Right ventricle myocardium inferior (tissue), 1 donor: ENCODE measurements at places on chromosomes 5 and 9. TPM values are rescaled to one million over a fixed set of nuclear protein-coding genes. Genes with fewer than 3 reads are reported as not detected.
A peak's percentile ranks its signal among the peaks of the same experiment; 100 is the strongest.

- DNase-seq = no peak
Measured at GRCh38 chr5:79075646-79076426, 6.3 kb downstream of the BHMT2 start.

DNA sequence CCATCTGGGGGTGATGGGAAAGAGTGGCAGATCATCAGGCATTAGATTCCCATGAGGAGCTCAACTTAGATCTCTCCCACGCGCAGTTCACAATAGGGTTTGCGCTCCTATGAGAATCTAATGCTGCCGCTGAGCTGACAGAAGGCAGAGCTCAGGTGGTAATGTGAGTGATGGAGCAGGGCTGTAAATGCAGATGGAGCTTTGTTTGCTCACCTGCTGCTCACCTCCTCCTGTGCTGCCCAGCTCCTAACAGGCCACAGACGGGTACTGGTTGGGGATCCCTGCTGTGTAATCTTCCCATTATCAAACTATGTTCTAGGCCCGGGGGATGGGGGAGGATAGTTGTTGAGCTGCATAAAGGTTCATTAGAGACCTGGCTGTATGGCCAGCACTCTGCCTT, 58.4 kb downstream of the UGCG start:
- no peak for DNase-seq

DNA sequence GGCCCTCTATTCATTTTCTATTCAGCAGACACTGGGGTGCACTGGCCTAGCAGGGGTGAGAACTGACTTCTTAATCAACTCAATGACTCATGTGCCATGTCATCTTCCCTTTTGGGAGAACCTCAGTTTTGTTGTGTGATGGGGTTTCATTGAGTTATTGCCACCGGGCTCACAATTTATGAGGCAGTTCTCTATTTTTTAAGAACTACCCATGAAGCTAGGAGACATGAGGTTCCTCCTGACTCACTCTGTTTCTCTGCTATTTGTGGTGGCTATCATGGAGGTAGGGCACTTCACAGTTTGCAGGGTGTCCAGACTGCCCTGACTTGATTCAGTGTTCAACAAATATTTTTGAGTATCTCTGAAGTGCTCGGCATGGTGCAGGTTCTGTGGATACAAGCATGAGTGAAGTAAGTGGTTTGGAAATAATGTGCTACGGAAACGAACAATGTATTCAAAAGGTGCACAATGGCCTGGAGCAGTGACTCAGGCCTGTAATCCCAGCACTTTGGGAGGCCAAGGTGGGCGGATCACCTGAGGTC, 39.3 kb downstream of the SPARC start:
- DNase-seq = no peak

- DNase-seq = no peak
Measured at GRCh38 chr9:21966140-21966851, 27.9 kb downstream of the CDKN2A start.

Gene PCDHB8
- 2.2 TPM for total RNA-seq

Gene LMX1B
- 1.2 TPM for total RNA-seq

DNA sequence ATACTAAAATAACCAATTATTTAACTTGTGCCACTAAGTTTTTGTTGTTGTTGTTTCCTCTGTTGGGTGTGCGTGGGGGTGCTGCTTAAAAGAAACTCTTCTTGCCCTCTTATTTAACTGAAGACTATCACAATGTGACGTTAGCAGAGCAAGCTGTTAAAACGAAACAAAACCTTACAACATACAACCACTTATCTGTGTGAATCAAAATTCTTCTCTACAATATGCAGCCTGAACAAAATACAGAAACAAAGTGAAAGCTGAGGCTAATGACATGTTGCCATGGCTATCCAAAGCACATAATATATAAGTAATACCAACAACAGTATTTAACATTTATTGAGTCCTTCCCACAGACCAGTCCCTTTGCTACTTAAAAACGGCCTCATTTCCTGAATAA, 291.0 kb downstream of the FBXL17 start:
- no peak for DNase-seq

- peak; percentile 80 for DNase-seq
Measured at GRCh38 chr5:139561655-139562451, 714 bp downstream of the UBE2D2 start.

GRCh38 chr5:52013523-52013922, 630.3 kb downstream of the ISL1 start:
- DNase-seq = no peak

DNA sequence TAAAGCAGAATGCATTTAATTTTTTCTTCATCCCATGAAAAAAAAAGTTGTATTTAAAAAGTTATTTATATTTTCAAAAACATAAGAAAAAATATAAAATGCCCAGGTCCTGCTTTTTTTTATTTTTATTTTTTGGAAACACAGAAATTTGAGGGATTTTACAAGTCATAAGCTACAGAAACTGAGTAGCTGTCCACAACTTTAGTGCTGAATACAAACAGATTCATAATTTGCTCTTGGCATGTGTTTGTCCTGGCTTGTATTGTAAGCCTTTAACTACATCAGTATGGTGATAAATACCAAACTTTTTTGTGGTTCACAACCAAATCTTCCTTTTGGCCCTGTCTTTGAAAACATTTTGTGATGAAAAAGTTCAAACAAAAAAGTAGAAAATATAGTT, 7.5 kb upstream of the PLCXD3 start:
- no peak for DNase-seq

- DNase-seq = no peak
Measured at GRCh38 chr5:100406640-100407039, 128.5 kb upstream of the FAM174A start.

DNA sequence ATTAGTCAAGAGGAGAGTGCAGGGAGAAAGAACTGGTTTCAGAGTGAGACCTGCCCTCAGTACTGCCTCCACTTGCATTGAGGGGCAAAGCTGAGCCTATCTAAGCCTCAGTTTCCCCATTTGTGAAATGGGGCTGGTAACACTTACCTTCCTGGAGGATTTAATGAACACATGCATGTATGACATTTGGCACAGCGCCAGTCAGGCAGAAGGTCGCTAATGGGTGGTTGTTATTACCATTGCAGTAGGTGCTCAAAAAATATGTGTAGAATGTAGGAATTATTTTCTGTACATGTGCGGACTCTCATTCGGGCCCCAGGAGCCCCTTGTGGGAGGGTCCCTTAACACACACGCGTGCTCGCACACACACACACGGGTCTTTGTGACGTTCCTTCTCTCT, 10.9 kb downstream of the FAT2 start:
- DNase-seq = no peak

Gene SEC24A
- 6.9 TPM for total RNA-seq

Gene FAM221B
- total RNA-seq = not detected

GRCh38 chr5:36530215-36530614, 76.2 kb upstream of the SLC1A3 start:
- DNase-seq = no peak

- DNase-seq = no peak
Measured at GRCh38 chr5:172534229-172535107, 80.1 kb upstream of the SH3PXD2B start.
